Coronary artery (tissue), 2 donors: ENCODE measurements at places on chromosomes 5 and 9.

DNA sequence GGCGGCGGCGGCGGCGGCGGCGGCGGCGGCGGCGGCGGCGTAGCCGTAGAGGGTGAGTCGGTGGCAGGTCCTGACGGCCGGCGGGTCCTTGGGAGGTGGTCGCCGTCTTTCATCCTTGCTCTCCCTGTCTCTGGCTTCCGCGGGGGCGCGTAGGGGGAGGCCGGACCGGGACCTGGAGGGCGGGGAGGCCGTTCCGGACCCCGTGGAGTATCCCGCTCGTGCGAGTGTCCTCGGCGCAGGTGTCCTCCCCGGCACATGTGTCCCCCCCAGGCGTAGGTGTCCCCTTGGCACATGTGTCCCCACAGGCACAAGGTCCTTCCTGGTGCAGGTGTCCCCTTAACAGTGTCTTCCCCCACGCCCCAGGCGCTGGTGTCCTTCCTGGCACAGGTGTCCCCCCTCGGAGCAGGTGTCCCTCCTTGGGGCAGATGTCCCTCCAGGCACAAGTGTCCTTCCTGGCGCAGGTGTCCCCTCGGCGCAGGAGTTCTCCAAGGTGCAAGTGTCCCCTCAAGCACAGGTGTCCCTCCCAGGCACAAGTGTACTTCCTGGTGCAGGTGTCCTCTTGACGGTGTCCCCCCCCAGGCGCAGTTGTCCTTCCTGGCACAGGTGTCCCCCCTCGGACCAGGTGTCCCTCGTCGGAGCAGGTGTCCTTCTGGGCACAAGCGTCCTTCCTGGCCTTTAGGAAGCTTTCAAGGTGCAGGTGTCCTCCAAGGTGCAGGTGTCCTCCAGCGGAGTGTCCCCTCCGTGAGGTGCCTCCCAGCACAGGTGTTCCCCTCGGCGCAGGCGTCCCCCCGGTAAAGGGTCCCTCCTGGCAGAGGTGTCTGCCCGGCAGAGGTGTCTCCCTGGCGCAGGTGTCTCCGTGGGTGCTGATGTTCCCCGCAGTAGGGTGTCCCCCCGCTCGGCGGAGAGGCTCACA is 519 bp downstream of the EXOC3 start:
- peak; percentile 59 for DNase-seq

GRCh38 chr5:137360607-137361006 is 138.5 kb downstream of the SPOCK1 start:
- no peak for DNase-seq

DNA sequence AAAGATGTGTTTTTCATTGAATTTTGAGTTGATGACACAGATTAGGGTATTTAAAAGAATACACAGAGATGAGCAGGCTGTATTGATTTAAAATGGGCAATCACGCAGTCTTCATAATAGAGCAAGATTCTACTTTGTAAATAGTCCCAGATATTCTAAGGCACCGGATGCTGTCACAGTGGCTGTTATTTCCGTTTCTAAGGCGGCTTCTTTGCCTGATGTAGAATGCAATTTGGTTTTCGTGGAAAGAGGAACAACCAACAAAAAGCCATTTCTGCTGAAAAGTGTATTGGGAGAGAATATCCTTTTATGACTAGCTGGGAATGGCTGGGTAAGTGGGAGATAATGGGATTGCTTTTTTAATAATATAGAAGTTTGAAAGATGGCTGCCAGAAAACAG is 17.5 kb downstream of the PRKACG start:
- no peak for DNase-seq

- no peak for DNase-seq
These were observed at the start of gene N4BP3 for GRCh38 chr5:178113141-178113787. TSS of gene N4BP3 (plus strand) at chr5:178113532. CDS start at chr5:178119584, 6,052 bp downstream.

GRCh38 chr5:31036411-31036810 is 157.1 kb upstream of the CDH6 start:
- no peak for DNase-seq

- DNase-seq, result no peak
These were observed 27.4 kb upstream of the F2RL1 start for GRCh38 chr5:76791461-76791860.

DNA sequence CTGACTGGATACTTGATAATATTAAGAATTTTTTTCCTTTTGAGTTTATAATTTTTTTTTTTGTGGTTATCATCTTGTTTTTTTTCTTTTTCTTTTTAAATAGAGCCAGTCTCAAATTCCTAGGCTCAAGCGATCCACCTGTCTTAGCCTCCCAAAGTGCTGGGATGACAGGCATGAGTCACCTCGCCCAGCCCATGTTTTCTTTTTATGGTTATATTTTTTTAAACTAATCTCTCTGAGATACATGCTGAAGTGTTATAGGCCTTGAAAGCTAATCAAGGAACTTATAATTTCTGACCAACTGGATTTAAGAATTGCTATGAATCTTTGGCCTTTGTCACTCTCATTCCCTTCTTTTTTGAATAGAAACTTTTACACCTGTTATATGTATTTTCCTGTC is 6.8 kb upstream of the AMACR start:
- no peak for DNase-seq

GRCh38 chr5:129951039-129951438 is 46.8 kb downstream of the CHSY3 start:
- DNase-seq, result no peak

DNA sequence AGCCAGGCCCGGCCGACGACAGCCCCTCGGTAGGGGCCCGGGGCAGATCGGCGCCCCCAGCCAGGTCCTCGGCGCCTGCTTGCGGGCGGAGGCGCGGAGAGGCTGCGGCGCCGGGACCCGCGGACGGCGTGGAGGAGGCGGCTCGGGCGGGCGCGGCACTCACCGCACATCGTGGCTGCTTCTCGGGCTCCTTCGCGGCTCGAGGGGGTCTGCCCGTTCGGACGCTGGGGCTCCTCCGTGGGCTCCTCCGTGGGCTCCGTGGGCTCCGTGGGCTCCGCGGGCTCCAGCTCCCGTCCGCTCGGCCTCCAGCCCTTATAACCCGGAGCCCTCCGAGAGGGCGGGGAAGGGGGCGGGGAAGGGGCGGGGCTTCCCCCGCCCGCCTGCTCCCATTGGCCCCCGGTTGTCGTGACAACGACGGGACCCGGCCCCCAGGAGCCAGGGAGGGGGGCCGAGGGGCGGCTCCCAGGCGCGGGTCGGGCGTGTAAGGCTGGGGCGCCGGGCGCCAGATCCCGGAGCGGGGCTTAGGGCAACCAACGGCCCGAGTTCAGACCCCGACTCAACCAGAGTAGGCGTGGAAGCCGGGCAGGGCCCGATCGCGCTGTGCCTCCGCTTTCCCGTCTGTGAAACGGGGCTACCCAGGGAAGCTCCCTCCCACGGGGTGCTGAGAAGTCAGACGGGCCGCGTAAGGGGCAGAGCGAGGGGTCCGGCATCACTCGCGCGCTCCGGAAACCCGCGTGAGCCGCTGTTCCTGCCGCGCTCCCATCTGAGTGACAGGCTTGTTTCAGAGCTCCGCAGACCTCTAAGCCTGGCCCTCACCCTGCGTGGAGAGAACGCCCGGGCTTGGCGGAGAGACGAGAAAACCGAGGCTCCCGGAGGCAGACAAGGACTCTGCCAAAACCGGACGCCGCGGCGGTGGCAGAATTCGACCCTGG is at the start of gene GFPT2:
Gene GFPT2, minus strand, starts transcription at position 289 of the 932 bp plus-strand sequence. Its CDS starts 119 bp downstream, at position 170.
- peak; percentile 90 for DNase-seq
